Breast epithelium (tissue), 4 donors: ENCODE measurements at places on chromosomes 11 and 22. TPM values are rescaled to one million over a fixed set of nuclear protein-coding genes. Genes with fewer than 3 reads are reported as not detected.

- DNase-seq = no peak
Observed at GRCh38 chr11:26655287-26655686, 66.6 kb downstream of the SLC5A12 start.

- no peak for DNase-seq
Observed at GRCh38 chr11:88692306-88693086, 355.0 kb upstream of the CTSC start.

DNA sequence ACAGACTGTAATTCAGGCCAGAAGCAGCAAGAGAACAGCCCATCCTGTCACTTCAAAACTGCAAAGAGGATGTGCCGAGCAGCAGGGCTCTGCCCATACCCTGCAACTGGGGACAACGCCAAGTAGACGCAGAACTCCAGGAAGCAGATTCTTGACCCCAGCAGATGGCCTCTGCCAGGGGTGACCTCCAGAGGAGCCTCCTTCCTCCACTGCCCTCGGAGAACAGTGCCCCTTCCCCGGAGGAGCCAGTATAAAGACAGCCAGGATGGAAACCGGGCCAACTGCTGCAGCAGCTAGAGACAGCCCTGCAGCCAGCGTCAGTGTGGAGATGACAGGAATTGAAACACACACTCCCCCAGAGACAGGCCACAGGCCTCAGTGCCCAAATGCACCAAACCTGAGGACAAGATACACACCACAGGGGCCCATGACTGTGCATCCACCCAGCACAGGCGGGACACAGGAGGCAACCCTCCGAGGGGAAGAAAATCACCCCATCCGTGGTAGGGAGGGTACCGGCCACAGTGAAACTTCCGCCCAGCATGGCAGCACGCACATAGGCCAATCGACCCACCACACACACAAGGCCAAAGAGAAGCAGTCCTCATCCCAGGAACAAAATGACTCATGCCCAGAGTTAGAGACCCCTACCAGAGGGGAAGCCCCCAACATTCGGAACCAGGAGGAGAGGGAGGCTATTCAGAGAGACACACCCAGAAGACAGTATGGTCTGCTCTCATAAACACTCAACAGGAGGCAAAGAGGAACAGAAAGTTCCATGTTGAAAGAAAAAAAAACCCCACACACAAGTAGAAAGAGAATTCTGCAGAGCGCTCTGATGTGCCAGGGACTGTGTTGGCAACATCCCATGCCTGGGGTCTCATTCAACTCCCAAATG is 5.6 kb downstream of the AHNAK start:
- no peak for DNase-seq

GRCh38 chr11:65851083-65851579 is 6.8 kb downstream of the CFL1 start:
- no peak for DNase-seq

GRCh38 chr22:49657275-49657973 is 170.2 kb downstream of the BRD1 start:
- DNase-seq = peak; percentile 27

DNA sequence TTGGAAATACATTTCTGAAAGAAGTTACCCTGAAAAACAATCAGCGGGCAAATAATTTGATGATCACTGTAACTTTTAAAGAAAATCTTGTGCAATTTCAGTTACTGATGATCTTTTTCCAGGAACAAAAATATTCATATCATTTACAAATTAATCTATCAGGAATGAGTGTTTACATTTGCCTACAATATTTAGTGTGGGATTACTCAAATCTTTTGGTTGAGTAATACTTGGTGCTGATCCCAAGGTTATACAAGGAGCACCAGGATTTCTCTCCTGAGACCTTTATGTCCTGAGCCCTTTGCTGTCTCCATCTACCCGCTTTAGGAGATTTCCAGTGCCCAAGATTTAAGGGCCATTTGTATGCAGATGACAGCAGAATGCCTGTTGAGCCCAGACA is 116.1 kb downstream of the ATXN10 start:
- DNase-seq = no peak

- peak; percentile 49 for DNase-seq
Observed at GRCh38 chr11:1502954-1503707, 16.6 kb upstream of the MOB2 start.

DNA sequence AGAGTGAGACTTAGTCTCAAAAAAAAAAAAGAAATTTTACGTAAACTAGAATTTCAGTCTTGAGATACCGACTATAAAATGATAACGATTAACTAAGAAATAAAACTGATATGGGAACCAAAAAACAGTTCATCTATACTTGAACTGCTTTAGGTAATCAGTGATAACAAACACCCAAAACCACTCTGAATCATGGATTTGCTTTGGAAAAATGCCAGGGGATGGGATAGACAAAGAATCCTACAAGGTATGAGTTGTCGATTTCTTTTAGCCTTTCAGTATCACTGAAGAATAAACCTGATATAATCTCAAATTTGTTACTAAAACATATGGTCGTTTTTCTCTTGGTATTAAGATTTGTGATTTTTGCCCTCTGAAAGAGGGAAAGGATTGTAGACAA is 13.7 kb downstream of the CSTF3 start:
- no peak for DNase-seq

The MRGPRF gene
- 5.9 TPM for total RNA-seq

The OR51F2 gene
- not detected for total RNA-seq
